ENCODE measurements at places on chromosomes 2 and 18. TPM values are rescaled to one million over a fixed set of nuclear protein-coding genes. Genes with fewer than 3 reads are reported as not detected.
A peak's percentile ranks its signal among the peaks of the same experiment; 100 is the strongest.

- DNase-seq: peak; percentile 26
Observed at GRCh38 chr2:88874063-88874657, 182.7 kb downstream of the RPIA start.

- DNase-seq: no peak
Observed at GRCh38 chr2:131044757-131045150, 48.5 kb downstream of the FAM168B start.

GRCh38 chr2:151777487-151777886, 43.2 kb upstream of the NEB start:
- no peak for DNase-seq

The ZNF396 gene
- total RNA-seq: 0.99 TPM

- DNase-seq: no peak
Observed at GRCh38 chr2:217121565-217121964, 261.7 kb upstream of the TNP1 start.

The NDUFS1 gene
- total RNA-seq: 95.5 TPM

GRCh38 chr2:143779021-143779420, 649.8 kb downstream of the ARHGAP15 start:
- DNase-seq: no peak

DNA sequence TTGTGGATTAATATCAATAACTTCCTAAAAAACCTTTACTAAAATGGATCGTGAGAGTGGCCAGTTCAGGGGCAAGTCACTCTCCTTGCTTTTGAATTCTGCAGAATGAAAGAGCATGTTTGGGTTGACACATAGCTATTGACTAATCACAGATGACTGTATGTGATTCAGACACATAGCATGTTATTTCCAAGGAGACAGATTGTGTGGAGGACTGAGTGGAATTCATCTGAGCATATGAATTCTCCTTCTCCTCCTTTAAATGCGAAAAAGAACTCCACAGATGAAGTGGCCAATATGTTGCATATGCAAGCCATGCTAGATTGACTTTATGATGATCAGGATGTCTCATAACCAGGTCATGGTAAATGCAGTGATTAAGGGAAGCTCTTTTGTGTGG, 249.4 kb upstream of the FAM98A start:
- DNase-seq: no peak

GRCh38 chr2:39326644-39327043, 82.9 kb upstream of the CDKL4 start:
- no peak for DNase-seq

The TMEM37 gene
- not detected for total RNA-seq

The MARS2 gene
- total RNA-seq: 24.3 TPM

- DNase-seq: no peak
Observed at GRCh38 chr2:68032702-68033101, 30.1 kb downstream of the C1D start.

All from activated naive CD8-positive, alpha-beta T cell treated with anti-CD3 and anti-CD28 coated beads for 36 hours (primary cell).